ENCODE measurements at places on chromosomes 7 and 10. TPM values are rescaled to one million over a fixed set of nuclear protein-coding genes. Genes with fewer than 3 reads are reported as not detected.

The RGR gene
- not detected for total RNA-seq

GRCh38 chr10:119403921-119404320 lies 138.6 kb downstream of the RGS10 start:
- H3K4me3 ChIP-seq, result no peak overlapping the region
- no peak overlapping the region for H3K27ac ChIP-seq
- no peaks in the 10 kb centered on the region for H3K36me3 ChIP-seq
- no peak for DNase-seq
- no peaks in the 10 kb centered on the region for H3K27me3 ChIP-seq

The EGFR gene
- total RNA-seq, result not detected

The ABCB1 gene
- total RNA-seq, result 4.8 TPM

The GNAI1 gene
- total RNA-seq, result not detected

GRCh38 chr10:117544711-117545140 lies 2.2 kb downstream of the EMX2 start:
- H3K36me3 ChIP-seq, result peaks cover 2% of the 10 kb centered on the region
- peaks cover 20% of the 10 kb centered on the region for H3K4me1 ChIP-seq
- no peak for DNase-seq
- peaks cover 83% of the 10 kb centered on the region for H3K27me3 ChIP-seq

The HERPUD2 gene
- 31.3 TPM for total RNA-seq

DNA sequence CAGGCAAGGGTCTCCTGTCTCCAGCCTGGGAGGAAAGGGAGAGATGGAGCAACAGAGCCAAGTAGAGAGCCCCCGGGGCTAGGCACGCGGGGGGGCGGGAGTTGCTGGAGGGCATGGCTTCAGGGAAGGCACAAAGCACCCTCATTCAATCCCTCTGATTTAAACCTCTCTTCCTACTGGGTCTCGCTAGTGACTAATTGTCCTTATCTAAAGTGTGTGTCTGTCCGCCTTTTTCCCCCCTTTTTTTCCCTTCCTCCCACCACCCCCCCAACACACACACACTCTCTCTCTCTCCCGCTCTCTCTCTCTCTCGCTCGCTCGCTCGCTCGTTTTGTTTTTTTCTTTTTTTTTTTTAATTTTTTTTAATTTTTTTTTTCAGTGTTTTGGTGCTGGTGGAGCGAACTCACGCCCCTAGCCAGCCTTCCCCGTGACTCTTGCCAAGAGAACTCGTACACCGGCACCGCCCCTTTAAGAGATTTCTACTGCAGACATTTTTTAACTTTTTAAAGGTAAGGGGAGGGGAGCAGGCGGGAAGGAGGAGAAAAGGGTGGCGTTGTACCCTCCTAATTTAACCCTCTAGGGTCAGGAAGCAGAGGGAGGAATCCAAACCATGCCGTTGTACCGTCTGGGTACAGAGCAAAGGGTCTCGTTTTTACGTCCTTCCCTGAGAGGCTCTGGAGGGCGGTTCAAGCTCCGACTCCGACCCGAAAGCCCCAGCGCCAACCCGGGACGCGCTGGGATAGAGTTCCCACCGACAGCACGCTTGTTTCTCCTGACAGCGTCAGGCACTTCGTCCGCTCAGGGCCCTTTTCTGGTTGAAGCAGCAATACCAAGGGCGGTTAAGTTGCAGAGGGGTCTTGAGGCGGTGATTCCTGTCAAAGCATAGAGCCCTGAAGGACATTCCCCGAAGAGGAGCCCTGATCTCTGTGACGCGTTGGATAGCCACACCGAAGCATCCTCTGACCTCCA lies at the start of gene HPSE2:
TSS of gene HPSE2 (minus strand) at position 195 of the 969 bp plus-strand sequence.
- no peak within 1 kb of the TSS for H3K27ac ChIP-seq
- H3K4me3 ChIP-seq, result no peak within 1 kb of the TSS
- peaks cover 26% of the 10 kb centered on the region for H3K4me1 ChIP-seq
- DNase-seq, result no peak

DNA sequence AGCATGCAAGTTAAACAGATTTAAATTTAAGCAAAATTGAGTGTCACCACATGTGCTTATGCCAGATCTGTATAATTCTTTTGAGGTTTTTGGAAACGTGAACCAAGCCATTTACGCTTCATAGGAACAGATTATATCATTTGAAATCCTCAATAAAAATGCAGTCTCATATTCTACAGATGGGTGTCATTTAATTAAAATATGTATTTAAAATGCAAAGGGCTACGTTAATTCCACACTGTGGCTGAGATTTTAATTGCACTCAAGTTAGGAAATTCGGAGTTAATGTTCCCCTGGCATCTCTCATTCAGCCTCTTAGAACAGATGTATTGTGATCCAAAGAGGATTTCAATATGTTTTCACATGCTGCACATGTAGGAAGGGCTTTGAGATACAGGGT lies 164.5 kb upstream of the LRGUK start:
- no peak overlapping the region for H3K27ac ChIP-seq
- H3K4me1 ChIP-seq, result peaks cover 34% of the 10 kb centered on the region
- no peak overlapping the region for H3K4me3 ChIP-seq
- H3K36me3 ChIP-seq, result peaks cover 9% of the 10 kb centered on the region

The TOMM7 gene
- total RNA-seq, result 208 TPM

- peaks cover 60% of the 10 kb centered on the region for H3K4me1 ChIP-seq
- H3K27ac ChIP-seq, result peak overlapping the region; percentile 93
- peaks cover 4% of the 10 kb centered on the region for H3K36me3 ChIP-seq
- DNase-seq, result peak; percentile 78
Observed at GRCh38 chr10:102119417-102120141, 589 bp downstream of the LDB1 start.

The ANKRD26 gene
- 9.0 TPM for total RNA-seq

The ZNF25 gene
- 5.0 TPM for total RNA-seq

DNA sequence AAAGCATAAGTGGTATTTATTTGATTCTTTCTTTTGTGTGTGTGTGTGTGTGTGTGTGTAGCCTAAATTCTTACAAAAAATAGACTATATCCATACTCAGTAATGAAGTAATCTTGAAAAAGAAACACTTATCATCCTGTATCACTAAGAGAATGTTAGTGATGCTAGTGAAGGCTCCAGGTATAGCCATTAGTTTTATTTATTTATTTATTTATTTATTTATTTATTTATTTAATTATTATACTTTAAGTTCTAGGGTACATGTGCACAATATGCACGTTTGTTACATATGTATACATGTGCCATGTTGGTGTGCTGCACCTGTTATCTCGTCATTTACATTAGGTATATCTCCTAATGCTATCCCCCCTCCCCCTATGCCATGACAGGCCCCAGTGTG lies 436.0 kb downstream of the HTR7 start:
- H3K4me1 ChIP-seq, result no peaks in the 10 kb centered on the region
- H3K27me3 ChIP-seq, result no peaks in the 10 kb centered on the region
- H3K36me3 ChIP-seq, result no peaks in the 10 kb centered on the region
- H3K27ac ChIP-seq, result no peak overlapping the region

The SLC29A4 gene
- 0.42 TPM for total RNA-seq

DNA sequence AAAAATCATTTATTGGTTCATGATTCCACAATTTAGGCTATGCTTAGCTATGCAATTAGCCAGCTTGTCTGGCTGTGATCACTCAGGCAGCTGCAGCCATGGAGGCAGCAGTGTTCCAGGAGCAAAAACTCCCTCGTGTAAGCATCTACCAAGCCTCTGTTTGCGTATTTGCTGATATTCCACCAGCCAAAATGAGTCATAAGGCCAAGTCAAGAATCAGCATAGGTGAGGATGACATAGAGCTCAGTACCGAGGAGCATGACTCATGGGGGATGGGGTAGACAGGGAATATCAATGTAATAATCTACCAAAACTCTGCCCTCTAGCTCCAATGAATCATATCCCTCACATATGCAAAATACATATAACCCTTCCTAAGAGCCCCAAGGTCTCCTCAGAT lies 63.3 kb downstream of the IMMP2L start:
- no peaks in the 10 kb centered on the region for H3K4me1 ChIP-seq
- no peaks in the 10 kb centered on the region for H3K27me3 ChIP-seq
- no peak overlapping the region for H3K4me3 ChIP-seq
- no peak overlapping the region for H3K27ac ChIP-seq

- no peak overlapping the region for H3K4me3 ChIP-seq
- peaks cover 3% of the 10 kb centered on the region for H3K4me1 ChIP-seq
- H3K27ac ChIP-seq, result no peak overlapping the region
- DNase-seq, result no peak
Observed at GRCh38 chr7:121874298-121874697, 1.3 kb downstream of the PTPRZ1 start.

DNA sequence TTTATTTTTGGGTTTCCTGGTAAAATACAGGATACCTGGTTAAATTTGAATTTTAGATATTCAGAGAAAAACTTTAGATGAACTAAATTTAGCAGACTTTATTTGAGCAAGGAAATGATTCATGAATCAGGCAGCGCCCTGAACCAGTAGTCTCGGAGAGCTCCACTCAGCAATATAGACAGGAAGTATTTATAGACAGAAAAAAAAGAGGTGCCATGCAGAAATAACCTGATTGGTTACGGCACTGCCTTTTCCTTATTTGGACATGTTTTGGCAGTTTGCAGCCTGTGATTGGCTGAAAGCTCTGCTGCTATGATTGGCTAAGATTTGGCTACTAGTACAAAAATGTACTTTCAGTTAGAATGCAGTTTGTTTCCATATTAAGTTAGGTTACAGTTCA lies 198.3 kb upstream of the DKK1 start:
- no peak overlapping the region for H3K27ac ChIP-seq
- no peak for DNase-seq
- H3K27me3 ChIP-seq, result no peaks in the 10 kb centered on the region
- no peaks in the 10 kb centered on the region for H3K36me3 ChIP-seq

The TBC1D12 gene
- not detected for total RNA-seq

The TEX47 gene
- not detected for total RNA-seq

All from activated CD8-positive, alpha-beta T cell treated with anti-CD3 and anti-CD28 coated beads, Interleukin-2, amount 10 ng/mL, durations not matched to agents 7 days and 5 days (primary cell).